ENCODE measurements at places on chromosomes 6 and 20.

DNA sequence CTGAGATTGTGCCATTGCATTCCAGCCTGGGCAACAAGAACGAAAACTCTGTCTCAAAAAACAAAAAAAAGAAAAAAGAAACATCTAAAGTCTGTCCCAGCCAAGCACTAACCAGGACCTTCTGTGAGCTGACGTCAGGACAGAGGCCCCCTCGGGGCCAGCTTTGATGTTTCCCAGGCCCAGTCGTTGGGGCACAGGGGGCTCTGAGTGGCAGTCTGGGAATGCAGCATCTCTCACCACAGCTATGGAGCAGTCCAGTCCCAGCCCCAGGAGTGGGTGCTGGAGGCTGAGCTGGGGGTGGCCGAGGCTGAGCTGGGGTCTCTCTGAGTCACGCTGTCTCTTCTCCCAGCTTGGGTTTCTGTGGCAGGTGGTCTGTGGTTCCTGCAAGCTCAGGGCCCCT, 46.0 kb upstream of the SRF start:
- no peak for DNase-seq

DNA sequence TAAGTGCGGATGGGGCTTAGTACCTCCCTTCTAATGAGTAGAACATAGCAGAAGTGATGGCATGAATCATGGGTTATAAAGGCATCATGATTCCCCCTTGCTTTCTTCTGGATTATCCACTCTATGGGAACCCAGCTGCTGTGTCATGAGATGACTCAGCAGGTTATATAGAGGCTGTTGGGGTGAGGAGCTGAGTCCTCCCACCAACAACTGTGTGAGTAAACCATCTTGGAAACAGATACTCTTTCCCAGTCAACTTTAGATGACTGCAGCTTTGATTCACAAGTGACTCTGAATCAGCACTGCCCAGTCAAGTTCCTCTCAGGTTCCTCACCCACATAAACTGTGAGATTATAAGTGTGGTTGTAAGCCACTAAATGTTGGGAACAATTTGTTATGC, 46.3 kb downstream of the FAM83B start:
- no peak for DNase-seq

- no peak for DNase-seq
Observed at GRCh38 chr20:8162610-8163009, 30.5 kb downstream of the PLCB1 start.

DNA sequence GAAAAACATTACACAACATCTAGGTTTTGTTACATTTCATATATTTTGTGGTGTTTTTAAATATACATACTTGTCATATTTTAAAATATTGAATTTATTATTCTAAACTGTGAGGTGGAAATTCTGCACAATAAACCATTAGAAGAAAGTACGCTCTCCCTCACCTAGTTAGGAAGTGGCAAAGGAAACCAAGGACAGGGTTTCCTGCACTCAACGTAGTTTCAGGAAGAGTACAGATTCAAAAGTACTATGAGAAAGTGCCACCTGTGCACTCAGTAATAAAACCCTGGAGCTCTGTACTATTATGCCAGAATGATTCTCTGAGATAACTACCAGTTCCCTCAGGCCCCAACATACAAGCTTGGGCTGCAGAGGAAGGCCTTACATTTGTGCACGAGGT, 54.6 kb upstream of the MRAP2 start:
- no peak for DNase-seq

DNA sequence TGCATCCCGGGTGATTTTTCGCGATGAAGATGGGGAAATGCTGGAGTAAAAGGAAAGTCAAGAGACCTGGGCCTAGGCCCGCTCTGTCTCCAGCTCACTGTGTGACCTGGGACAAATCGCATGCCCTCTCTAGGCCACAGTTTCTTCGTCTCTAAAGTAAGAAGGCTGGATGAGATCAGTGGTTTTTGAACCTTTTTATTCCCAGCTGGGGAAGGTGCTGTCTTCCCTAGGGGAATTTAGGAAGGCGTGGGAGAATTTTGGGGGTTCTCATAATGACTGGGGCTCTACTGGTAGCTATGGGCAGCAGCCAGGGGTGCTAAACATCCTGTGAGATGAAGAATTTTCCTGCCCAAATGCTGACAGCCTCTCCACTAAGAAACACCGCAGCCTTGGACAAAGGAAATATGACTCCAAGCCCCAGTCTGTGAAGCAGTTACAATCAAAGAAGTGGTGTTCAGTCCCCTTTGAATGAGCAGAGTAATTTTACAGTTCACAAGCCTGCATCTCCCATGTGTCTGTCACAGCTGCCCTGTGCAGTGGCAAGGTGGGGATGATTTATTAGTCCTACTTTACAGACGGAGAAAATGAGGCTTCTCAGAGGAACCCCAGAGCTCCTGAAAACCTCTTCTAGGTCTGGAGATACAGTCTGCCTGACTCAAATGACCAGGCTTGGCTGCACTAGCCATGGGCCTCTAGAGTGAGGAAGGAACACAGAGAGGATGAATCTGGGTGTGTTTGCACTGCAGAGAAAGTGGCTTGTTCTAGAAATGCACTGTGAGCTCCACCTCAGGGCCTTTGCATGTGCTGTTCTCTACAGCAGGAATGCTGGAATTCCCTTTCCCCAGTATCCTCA, 57.2 kb downstream of the RAB44 start:
- no peak for DNase-seq

DNA sequence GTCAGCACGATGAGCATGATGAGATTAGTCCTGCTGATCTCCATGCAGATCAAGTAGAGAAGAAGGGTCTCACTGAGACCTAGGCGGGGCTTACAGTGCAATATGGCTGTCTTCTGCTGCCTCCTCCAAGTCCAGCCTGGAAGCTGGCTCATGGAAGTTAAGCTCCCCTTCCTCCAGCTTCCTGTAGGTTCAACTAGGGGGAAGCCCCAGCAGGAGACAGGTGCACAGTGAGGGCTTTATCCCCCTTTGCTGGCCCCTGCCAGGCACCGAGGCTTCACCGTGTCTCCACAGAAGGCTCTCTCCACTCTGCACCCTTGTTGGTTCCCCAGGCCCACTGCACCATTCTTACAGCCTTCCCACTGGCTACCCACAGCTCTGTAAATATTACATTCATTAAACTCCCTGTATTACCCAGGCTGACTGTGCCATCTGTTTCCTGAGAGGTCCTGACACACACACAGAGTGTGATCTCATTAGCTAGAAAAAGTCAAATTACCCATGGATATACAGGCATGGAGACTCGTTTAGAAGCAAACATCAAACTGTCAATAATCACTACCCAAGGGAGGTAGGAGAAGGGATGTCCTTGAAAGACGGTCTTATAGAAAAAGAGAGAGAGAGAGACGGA, 90.4 kb downstream of the SLC2A10 start:
- no peak for DNase-seq

GRCh38 chr20:64196309-64196708, 32.1 kb downstream of the MYT1 start:
- no peak for DNase-seq

DNA sequence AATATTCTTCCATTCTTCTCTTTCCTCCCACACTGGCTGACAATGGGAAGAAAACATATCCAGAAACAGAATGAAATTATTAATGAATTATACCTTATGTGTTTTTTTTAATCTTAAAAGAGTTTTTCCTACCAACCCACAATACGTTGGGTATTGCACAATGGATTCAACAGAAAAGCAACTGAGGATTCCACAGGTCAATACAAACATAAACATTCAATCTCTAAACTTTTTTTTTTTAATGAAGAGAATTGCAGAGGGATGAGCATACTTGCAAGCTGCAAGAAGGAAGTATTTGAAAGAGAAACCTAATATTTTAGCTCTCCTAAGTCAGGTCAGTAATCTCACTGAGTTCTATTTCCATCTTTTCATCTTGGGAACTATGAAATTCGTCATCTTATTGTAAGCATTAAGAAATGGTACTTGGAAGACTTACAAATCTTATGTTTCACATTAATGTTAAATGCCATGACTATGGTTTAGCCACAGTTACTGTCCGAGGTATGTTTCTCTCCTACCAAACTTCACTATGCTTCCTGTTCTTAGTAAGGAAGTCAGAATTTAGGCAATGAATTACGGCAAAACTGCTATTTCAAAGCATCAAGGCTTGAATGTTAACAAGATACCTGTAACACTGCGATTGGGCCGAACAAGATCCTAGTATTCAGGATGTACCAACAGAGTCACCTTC, 100.8 kb downstream of the HIVEP2 start:
- no peak for DNase-seq

DNA sequence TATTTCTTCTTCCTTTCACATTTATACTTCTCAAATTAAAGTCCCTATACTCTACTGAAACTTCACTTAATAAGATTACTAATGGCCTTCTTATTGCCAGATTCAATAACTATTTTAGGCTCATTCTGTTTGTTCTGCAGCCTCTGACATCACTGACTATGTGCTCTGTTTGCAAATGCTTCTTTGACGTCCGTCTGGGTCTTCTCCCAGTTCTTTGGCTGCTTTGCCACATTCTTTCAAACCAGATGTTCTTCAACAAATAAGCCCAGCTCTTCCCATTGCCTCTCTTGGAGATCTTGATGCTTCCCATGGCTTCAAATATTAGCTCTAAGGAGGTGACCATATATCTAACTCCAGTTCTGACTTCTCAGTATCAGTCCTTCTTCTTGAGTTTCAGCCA, 117.4 kb downstream of the BTBD9 start:
- no peak for DNase-seq

DNA sequence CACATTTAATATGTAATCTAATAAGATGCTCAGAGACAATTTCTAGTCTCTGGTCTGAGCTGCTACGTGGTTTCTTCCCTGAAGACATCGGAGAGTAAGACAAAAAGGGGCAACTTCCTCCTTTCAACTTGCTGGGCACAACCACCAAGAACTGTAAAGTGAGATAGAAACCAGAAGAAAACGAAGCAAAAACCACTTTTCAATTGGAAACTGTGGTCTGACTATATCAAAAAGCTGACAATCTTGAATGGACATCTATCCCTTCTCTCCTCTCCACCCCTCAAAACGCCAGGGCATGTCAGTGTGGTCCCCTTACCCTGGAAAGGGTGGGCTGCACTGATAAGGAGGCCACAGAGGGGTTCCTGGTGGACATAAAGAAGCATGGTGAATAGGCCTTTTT, 269.1 kb downstream of the CD83 start:
- DNase-seq = no peak

GRCh38 chr6:11213422-11214021, 18.9 kb downstream of the NEDD9 start:
- no peak for DNase-seq

DNA sequence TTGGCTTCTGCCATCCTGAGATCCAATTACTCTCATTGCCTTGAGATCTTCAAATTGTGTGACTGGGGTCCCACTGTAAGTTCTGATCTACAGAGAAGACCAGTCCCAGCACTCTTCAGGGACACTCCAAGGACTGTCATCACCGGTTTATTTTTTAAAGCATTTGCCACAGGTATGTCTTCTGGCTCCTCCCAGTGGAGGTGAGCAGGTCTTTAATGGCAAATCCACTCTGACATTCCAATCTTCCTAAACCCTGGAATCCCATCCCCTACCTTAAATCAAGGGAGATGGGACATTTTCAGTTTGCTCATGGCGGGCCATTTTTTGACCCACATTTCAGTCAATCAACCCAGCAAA, 35.2 kb upstream of the IYD start:
- no peak for DNase-seq

DNA sequence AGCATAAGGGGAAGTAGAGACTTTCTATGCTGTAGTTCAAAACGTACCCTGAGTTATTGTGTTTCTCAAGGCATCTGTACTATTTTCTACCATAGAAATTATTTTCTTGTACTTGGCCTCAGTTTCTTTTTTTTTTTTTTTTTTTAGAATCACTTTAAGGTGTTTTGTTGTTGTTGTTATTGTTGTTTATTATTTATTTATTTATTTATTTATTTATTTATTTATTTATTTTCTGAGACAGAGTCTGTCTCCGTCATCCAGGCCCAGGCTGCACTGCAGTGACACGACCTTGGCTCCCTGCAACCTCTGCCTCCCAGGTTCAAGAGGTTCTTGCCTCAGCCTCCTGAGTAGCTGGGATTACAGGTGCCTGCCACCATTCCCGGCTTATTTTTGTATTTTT, 179.1 kb downstream of the GRIK2 start:
- DNase-seq = no peak

- DNase-seq = no peak
Observed at GRCh38 chr6:50264995-50265571, 215.4 kb upstream of the DEFB112 start.

DNA sequence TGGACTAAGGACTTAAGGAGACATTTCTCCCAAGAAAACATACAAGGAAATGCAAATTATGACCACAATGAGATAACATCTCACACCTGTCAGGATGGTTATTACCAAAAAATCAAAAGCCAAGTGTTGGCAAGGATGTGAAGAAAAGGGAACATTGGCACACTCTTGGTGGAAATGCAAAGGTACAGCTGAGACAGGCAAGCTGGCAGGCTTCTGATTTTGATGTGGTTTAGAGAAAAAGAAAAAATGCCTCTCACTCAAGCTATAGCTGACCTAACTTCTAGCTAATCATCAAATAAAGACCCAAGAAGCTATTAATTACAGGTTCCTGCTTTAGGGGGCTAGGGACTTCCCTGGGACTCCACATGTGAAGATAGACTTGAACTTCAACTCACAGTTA, 139.8 kb downstream of the THEMIS start:
- no peak for DNase-seq

DNA sequence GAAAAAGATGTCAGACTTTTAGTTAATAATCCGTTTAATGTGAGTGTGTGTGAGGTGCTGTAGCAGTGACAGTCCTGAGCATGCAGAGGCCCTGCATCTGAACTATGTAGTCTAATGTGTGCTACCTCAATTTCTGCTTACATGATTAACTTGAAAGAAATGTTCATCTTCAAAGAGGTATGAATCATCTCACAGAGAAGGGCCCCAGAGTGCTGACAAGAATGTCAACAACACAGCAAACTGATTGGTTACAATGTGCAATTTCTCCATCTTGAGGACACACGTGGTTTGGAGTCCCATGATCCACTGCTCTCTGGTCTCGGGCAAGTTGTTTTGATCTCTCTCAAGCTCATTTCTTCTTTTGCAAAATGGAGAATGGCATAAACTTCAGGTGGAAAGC, 61.7 kb upstream of the EMILIN3 start:
- peak; percentile 47 for DNase-seq

DNA sequence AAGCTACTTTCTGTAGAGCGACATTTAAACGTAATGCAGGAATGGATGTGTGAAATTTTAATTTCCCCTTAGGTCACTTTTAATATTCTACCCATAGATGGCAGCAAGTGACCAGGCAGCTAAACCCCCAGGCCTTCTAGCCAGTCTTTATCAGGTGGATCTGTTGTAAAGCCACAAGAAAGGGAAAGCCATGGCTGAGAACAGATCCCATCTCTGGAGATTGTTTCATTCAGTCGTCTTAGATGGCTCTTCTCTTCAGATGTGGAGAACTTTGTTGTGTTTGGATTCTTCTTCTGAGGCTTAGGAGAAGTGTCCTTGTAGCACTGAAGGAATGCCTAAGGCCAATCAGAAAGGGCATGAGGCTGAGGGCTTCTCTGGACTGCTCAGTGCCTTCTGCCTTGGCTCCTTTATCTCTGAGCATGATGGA, 15.8 kb upstream of the RNF182 start:
- peak; percentile 60 for DNase-seq

DNA sequence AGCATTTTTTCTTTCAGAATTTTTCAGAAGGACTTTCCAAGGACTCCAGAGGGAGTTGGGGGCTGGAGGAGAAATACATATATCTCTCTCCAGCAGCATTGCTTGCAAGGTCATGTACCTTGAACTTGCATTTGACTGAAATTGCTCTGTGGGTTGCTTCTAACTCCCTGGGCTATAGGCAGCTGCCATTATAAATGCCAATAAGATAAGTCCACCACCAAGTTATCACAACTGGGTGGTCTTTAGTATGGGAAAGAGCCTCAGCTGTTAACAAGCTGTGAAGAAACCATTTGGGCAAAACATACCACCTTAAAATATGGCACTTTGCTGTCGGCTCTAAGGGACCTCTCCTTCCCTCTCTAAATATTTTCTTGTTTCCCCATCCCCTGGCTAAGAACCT, 20.9 kb upstream of the CITED2 start:
- no peak for DNase-seq
